Gastrocnemius medialis (tissue), 4 donors: ENCODE measurements at places on chromosomes 2 and 18.

GRCh38 chr2:235789552-235789951, 295.7 kb downstream of the AGAP1 start:
- H3K27ac ChIP-seq = no peak overlapping the region
- H3K4me3 ChIP-seq = no peak overlapping the region
- H3K4me1 ChIP-seq = no peaks in the 10 kb centered on the region
- no peaks in the 10 kb centered on the region for H3K27me3 ChIP-seq

GRCh38 chr2:45962177-45962921, 310.9 kb downstream of the PRKCE start:
- no peaks in the 10 kb centered on the region for H3K36me3 ChIP-seq
- H3K27ac ChIP-seq = no peak overlapping the region
- DNase-seq = no peak
- no peak overlapping the region for H3K4me3 ChIP-seq
- H3K27me3 ChIP-seq = no peaks in the 10 kb centered on the region

- no peaks in the 10 kb centered on the region for H3K27me3 ChIP-seq
- H3K4me1 ChIP-seq = no peaks in the 10 kb centered on the region
- H3K4me3 ChIP-seq = no peak overlapping the region
Observed at GRCh38 chr2:236464140-236464539, 105.5 kb upstream of the ACKR3 start.

GRCh38 chr2:60334610-60335009, 218.8 kb downstream of the BCL11A start:
- no peak for DNase-seq
- no peaks in the 10 kb centered on the region for H3K4me1 ChIP-seq
- H3K27ac ChIP-seq = no peak overlapping the region
- H3K27me3 ChIP-seq = no peaks in the 10 kb centered on the region

GRCh38 chr2:3238951-3239841, 138.4 kb downstream of the EIPR1 start:
- no peaks in the 10 kb centered on the region for H3K36me3 ChIP-seq
- H3K4me1 ChIP-seq = peaks cover 13% of the 10 kb centered on the region
- no peak for DNase-seq
- no peak overlapping the region for H3K27ac ChIP-seq
- no peaks in the 10 kb centered on the region for H3K27me3 ChIP-seq
- no peak overlapping the region for H3K4me3 ChIP-seq
